ENCODE measurements at places on chromosomes 3 and 15. TPM values are rescaled to one million over a fixed set of nuclear protein-coding genes. Genes with fewer than 3 reads are reported as not detected.
A peak's percentile ranks its signal among the peaks of the same experiment; 100 is the strongest.

DNA sequence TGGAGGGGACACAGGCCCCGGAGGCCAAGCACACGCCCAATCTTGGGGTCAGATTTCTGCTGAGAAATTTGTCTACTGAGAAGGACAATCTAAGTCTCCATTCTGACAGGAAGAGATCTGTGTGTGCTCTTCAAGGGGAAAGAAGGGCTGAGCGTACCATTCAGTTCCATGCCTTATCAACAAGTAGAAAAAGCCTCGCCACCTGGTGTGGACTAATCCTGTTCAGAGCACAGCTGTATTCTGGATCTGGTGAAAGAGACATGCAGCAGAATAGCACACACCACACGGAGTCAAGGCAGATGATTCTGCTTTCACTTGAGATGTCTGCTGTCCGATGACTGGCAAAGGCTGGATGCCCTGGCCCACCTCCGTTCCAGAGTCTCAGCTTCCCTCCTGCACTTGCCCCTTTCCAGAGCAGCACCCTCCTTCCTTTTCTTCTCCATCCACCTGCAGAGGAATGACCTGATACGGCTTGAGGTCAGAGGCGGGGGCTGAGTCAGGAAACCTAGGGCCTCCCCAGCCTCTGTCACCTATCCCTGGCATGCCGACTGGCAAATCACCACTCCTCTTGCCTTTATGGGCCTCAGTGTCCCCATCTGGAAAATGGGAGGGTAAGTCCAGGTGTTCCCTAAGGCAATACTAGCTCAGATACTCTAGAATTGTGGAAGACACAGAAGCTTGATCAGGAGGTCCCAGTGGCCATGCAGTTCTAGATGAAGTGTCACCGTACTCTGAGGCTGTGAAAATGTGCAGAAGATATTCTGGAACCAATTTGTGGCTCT lies 36.9 kb upstream of the CTSH start:
- H3K4me3 ChIP-seq: no peak overlapping the region
- no peaks in the 10 kb centered on the region for H3K36me3 ChIP-seq
- peaks cover 2% of the 10 kb centered on the region for H3K27me3 ChIP-seq
- no peak for DNase-seq

- H3K27ac ChIP-seq: no peak overlapping the region
- no peaks in the 10 kb centered on the region for H3K4me1 ChIP-seq
- H3K36me3 ChIP-seq: no peaks in the 10 kb centered on the region
Observed at GRCh38 chr3:165837801-165838200, 578 bp upstream of the BCHE start.

GRCh38 chr3:183085634-183086390 lies 13.5 kb downstream of the MCCC1 start:
- H3K27ac ChIP-seq: peak overlapping the region; percentile 32
- H3K4me1 ChIP-seq: peaks cover 16% of the 10 kb centered on the region
- no peaks in the 10 kb centered on the region for H3K27me3 ChIP-seq

GRCh38 chr3:101879623-101880284 lies 30.4 kb downstream of the NFKBIZ start:
- H3K27ac ChIP-seq: no peak overlapping the region
- peaks cover 9% of the 10 kb centered on the region for H3K36me3 ChIP-seq
- no peak overlapping the region for H3K4me3 ChIP-seq
- no peaks in the 10 kb centered on the region for H3K27me3 ChIP-seq
- DNase-seq: no peak

The CPEB1 gene
- 0.74 TPM for total RNA-seq

The TIMP4 gene
- total RNA-seq: not detected

The CDCP1 gene
- total RNA-seq: 7.1 TPM

The LRTM1 gene
- not detected for total RNA-seq

All from activated naive CD8-positive, alpha-beta T cell treated with anti-CD3 and anti-CD28 coated beads, Interleukin-2, amount 10 ng/mL, durations not matched to agents 7 days and 5 days (primary cell).